ENCODE measurements at places on chromosomes 2 and 18.

DNA sequence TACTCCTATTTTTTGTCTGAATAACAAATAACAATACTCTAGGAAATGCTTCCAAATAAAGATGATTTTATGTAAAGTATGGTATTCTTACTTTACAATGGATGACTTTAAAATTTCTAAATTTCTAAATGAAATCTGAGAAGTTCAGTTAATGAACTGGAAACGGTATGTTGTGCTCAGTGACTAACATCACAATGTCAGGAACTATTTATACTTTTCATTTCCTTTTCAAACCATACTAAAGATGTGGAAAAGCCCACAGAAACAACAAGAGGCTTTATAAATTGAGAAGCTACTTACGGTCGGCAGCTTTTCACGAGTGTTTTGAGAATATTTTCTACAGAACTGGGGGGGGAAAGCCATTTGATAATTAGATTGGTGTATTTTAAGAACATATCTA lies 31.1 kb downstream of the PSME4 start:
- DNase-seq = no peak

GRCh38 chr2:102027036-102027980 lies 35.5 kb downstream of the IL1R2 start:
- no peak for DNase-seq

DNA sequence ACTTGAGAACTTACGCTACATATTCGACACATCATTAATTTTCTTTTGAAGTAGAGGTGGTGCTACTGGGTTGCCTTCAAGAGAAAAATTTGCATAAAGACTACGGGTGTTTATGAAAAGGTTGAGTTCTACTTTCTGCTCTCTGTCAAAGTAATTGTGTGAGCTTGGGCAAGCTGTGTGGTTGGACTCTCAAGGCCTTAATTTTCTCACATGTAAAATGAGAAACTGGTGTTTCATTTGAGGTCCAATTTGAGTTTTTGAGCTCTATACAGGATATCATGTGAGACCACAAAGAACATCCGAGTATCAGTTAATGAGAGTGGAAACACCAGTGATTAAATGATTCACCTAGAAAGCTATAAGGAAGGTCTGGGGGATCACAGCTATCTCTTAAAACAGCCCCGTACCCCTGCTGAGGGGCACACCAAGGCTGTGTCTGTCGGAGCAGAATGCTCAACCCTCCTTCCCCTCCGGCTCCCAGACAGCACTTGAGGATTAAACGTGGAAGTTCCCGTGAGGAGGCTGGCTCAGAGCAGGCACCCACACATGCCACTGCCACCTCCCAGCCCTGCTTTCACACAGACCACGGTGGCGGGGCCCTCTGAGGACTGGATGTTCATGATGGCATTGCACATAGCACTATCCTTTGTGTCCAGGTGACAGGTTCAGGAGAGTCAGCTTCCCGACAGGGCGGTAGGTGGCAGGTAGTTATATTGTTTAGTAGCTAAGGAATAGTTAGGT lies 191.8 kb downstream of the RNF144A start:
- DNase-seq = no peak

DNA sequence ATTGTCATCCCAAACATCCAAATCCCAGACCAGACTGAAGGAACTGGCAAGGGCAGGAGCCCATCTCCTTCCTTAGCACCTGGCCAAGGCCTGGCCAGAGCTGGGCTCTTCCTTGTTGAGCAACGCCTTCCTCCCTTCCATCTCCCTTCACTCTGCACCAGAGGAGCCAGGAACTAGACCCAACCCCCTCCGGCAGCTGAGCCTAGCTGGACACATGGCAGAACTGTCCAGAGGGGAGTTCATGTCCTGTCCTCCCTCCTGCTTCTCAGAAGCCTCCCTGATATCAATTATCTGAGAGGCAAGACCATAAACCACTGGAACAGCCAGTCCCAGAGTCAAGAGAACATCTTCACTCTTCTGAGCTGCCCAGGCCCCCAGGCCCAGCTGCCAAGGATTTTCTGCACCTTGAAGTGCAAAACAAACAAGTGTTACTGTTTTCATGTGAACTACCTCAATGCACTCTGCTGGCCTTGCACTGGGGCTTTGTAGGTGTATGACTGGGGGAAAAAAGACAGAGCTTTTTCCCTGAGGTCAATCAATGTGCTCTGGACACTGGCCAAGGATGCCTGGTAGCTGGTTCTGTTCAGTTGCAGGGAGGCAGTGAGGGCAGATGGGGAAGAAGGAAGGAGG lies 107.6 kb upstream of the MSH6 start:
- no peak for DNase-seq

- DNase-seq = peak; percentile 64
Measured at GRCh38 chr2:54723996-54724559, 616 bp downstream of the EML6 start.

- no peak for DNase-seq
Measured at GRCh38 chr18:72727776-72728175, 140.0 kb downstream of the NETO1 start.

GRCh38 chr2:168455645-168456520 lies at the start of gene CERS6:
Gene CERS6 (plus strand): TSS chr2:168456272. CDS start chr2:168456449, 177 bp downstream.
- peak; percentile 95 for DNase-seq

GRCh38 chr18:76205906-76206305 lies 289.1 kb downstream of the ZNF516 start:
- no peak for DNase-seq

DNA sequence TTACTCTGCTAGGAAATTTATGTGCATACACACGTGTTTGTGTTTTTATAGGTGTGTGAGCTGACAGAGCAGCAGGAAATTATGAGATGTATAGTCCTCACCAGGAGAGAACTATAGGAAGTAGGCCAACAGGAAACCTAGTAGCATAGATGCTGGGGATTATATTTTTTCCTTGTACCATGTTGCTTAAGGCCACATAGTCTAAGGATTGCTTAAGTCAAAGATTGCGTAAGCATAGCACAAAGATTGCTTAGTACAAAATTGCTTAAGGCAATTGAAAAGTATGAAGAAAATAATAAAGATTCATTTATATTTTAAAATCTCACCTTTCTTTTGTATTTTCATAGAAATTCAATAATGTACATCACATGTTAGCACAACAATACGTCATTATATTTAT lies 18.7 kb upstream of the CCDC102B start:
- DNase-seq = no peak

DNA sequence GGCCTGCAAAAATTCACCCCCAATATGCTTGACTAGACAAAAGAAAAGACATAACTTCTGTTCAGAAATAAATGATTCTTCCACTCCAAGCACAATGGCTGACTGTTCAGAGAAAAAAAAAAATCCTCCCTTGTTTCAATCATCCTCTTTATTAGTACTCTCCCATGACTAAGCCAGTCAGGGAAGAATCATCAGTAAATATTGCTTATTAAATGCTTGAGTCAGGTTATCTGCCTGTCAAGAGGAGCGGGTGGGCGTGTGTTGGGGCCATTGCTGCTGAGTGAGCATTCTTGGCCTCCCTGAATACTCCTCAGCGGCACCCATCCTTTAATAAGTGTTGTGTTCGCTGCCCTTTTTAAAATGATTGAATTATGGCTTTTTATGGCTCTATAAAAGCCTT lies 1334.8 kb upstream of the CELF4 start:
- DNase-seq = no peak

DNA sequence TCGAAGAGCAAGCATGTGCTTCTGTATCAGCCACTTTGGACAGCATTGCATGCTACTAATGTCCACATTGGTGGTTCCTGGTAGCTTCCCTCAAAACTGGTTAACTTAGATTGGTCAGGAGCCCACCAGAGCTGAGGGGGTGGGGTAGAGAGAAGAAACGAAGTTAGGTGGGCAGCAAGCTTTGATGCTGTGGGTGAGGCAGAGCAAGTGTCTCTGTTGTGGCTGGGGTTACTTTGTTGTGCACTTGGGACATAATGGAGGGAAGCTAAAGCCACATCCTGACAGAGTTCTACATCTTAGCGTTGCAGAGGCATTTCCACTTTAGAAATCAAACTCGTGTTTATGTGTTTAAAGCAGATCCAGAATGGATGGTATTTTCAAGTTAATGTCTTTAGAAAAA lies 82.7 kb downstream of the FAM168B start:
- DNase-seq = no peak

DNA sequence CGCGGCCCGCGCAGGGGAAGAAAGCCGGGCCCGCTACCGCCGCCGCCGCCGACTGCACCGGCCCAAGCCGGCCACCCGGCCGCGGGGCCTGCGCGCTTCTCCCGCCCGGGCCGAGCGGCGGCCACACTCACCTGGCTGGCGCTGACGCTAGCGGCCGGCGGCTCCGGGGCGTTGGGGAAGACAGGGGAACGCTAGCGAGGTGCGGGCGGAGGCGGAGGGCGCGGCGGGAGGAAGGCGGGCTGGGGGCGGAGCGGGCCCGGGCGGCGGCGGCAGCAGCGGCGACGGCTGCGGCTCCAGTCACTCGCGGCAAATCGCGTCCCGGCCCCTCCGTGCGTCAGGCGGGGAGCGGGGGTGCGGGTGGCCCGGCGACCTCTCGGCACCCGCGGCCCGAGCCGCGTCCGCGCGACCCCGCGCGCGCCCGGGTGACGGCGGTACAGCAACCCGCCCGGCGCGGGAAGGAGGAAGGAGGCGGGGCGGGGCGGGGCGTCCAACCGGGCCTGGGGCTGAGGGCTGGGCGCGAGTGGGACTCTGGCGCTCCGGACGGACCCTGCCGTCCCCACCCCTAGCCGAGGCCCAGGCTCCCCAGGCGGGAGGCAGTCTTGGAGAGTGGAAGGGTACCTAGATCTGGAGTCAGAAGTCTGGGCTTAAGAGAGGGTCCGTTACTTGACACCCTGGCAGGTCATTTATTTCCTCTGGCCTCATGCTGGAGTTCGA lies at the start of gene SESTD1:
Gene SESTD1, minus strand, starts transcription at position 465 of the 714 bp plus-strand sequence. CDS start 72,991 bp downstream, outside the sequence.
- DNase-seq = peak; percentile 75

GRCh38 chr2:108617617-108618016 lies 83.3 kb downstream of the LIMS1 start:
- peak; percentile 37 for DNase-seq

DNA sequence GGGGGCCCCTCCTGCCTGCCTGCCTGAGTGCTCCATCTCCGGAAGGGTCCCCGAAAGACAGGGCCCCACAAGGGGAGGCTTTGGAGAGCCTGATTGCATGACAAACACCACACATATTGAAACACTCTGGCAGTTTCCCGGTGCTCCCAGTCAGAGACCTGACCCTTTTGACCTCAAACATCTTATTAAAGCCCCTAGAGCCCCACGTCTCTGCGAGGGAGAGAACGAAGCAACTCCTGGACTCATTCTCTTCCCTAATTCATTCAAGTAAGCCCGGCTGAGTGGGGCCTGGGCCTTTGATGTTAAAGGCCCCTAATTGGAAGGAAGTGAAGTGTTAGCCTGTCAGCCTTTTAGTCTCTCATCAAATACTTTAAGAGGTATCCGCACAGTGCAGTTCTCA lies 335.6 kb downstream of the CYRIA start:
- no peak for DNase-seq

- DNase-seq = peak; percentile 80
Measured at GRCh38 chr18:51195451-51196117, 1.9 kb downstream of the MEX3C start.

DNA sequence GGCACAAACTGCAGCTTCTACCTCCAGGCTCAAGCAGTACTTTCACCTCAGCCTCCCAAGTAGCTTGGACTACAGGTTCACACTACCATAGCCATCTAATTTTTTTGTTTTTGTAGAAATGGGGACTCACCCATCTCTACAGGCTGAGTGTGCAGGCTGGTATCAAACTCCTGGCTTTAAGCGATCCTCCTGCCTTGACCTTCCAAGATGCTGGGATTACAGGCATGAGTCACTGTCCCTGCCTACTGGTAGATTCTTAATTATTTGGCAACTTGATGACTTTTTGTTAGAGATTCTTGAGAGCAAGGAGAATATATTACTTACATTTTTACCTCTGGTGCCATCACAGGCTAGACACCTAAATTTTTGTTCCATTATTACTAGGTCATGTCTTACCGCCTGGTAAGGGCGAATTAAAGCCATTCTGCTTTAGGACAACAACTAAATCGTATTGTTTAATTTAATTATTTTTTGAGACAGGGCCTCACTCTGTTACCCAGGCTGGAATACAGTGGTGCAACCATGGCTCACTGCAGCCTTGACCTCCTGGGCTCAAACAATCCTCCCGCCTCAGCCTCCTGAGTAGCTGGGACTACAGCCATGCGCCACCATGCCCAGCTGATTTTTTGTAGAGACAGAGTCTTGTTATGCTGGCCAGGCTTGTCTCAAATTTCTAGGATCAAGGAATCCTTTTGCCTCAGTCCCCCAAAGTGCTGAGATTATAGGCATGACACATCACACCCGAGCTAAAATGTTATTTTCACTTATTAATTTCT lies 15.7 kb downstream of the DYNC1I2 start:
- peak; percentile 47 for DNase-seq

DNA sequence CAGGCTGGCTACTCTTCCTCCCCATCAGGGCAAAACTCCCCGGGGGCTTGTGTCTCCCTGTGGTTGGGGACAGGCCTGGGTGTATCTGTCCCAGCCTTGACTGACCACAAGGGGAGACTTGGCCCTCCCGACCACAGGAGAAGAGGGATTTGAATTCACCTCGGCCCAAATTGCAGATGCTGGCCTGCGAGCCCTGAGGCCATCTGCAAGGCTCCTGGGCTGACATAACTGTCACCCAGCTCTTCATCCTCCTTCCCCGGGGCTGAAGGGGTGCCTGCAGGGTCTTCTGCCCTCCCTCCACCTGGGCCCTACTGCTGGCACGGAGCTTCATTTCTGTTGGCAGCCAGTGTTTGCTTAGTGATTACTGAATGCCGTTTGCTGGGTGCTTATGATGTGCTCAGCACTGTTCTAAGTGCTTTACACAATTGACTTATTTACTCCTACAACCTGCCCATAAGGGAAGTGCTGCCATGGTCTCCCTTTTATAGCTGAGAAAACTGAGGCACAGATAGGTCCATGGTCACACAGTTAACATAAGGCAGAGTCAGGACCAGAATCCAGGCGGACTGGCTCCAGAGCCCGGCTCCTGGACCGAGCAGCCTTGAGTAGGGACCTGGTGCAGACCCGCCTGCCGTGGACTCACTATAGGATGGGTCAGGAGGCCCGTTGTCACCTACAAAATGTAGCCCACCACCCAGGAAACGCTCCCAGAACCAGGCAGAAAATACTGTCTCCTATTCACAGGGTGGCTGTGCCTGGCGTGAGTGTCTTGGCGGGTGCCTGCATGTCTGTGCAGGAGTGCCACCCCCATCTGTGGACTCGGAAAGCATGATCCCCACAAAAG lies 18.9 kb downstream of the STEAP3 start:
- no peak for DNase-seq

- no peak for DNase-seq
Measured at GRCh38 chr2:157223624-157224205, 33.8 kb upstream of the GALNT5 start.

DNA sequence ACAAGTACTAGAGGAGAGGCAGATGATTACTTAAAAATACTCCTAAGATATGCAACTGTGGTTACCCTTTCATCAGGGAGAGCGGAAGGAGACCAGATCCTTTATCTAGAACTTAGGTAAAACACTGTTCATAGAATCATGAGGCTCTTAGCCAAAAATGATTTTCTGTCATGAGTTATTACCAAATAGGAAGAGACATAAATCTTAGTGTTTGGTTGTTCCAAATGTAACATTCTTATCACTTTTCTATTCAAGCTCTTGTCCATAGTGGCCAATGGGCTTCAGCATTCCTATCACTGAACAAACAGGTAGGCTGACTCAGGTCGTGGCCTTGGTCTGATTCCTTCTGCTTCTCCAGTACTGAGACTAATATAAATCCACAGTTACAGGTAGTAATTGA lies 38.5 kb downstream of the RPRD1A start:
- DNase-seq = no peak

- no peak for DNase-seq
Measured at GRCh38 chr2:216671791-216672343, 23.5 kb downstream of the IGFBP5 start.
